CD4-positive, alpha-beta T cell treated with Interferon alpha-2 for 1 hour (primary cell): ENCODE measurements at places on chromosomes 7 and 10.

DNA sequence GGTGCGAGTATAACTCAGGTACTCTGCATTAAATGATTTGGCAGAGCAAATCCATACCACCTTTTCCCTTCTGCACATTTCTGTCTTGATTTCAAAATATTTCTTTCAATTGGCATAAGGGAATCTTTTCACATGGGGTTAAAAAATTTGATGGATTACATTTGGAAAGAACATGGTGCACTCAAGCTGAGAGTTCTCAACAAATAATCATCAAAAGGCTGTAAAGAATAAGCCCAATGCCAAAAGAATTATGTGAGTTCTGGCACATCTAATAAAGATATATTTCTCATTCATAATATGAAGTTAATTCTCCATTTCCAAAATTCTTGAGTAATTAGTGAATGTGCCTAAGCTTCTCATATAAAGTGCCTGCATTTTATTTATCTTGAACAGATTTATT is 223.1 kb downstream of the GPR37 start:
- no peak for DNase-seq

GRCh38 chr7:74141705-74142104 is 32.5 kb upstream of the EIF4H start:
- no peak for DNase-seq

DNA sequence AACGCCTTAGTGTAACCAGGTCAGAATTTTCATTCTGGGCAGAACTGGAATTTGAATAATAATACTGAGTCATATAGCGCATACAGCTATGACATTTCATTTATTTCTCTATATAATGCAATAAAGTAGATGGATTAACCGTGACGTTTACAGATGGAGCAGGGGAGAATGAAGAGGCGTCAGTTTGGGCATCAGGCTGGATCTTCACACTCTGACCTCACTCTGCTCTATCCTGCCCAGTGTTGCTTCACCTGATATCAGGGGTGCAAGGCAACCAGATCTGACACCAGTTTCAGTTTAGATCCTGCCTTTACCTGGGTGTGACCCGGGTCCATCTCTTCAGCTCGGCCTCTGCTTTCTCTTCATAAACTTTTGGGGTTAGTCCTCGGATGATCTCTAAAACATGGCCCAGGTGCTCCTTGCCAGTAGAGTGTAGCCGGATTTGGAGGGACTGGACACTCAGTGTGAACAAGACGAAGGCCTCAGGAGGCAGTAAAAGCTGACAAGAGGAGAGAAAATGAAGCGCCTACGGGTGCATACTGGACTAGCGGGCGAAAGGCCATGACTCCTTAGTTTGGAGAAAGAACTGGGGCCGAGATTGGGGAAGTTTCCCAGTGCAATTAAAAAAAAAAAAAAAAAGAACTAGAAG is 1.4 kb upstream of the ZYX start:
- no peak for DNase-seq

DNA sequence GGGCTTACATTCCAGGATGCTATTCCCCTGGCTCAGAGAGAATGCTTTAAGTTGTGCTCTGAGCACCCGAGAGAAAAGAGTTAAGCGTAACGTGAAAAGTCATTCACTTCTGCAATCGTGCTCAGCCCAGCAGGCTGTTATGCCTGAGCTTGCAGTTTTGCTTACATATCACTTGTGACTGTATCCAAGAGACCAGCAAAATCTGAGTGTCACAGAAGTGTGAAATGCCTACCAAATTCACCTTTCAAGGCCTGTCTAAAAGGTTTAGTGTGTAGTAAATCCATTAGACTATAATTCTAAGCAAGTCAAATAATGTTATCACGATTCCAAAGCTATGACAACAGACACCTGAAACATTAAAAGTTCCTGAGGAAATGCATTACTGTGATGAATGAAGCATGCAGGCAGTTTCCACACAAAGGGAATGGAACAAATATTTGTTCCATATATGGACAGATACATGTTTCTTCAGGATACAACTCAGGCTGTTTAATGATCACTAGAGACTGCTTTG is 20.1 kb downstream of the ITGB1 start:
- no peak for DNase-seq

DNA sequence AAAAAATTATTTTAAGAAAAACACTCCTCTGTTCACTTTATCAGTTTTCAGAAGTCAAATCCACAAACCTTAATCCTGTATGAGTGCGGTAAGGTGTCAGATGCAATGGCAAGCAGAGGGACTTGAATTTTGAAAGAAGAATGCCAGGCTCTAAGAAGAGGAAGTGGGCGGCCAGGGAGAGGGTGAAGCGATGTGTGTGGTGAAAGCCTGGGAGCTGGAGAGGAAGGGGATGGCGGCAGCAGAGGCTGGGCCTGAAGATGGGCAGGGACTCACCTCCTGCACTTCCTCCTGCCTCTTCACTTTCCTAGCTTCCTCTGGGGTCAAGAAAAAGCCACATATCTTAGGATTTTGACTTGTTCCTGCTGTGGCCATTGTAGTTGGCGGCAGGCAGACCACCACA is 609.6 kb downstream of the PARD3 start:
- peak; percentile 13 for DNase-seq

GRCh38 chr10:100100651-100101184 is 19.0 kb upstream of the CPN1 start:
- no peak for DNase-seq

DNA sequence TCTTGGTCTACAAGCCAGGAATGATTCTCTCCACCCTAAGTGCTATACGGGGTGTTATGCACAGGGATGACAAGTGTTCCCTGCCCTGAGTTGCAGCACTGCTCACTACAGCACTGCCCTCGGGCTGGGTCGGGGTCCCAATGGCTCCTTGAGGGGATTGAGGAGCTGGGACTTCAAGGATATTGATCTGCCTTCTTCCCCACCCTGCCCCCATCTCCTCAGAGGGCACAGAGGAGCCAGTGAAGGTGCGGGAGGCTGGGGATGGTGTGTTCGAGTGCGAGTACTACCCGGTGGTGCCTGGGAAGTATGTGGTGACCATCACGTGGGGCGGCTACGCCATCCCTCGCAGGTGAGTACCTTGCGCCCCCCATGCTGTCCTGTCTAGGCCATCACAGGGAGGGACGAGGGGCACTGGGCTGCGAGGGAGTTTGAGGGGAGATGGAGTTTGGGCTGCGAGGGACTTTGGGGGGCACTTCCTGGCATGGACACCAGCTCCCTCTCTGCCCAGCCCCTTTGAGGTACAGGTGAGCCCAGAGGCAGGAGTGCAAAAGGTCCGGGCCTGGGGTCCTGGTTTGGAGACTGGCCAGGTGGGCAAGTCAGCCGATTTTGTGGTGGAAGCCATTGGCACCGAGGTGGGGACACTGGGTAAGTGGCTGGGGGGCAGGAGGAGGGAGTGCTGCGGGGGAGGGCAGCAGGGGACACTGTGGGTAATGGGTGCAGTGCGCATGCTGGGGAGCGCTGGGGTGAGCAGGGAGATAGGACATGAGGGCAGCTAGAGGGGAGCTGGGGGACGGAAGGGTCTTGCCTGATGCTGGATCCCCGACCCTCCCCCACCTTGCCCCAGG is 10.3 kb downstream of the FLNC start:
- no peak for DNase-seq

DNA sequence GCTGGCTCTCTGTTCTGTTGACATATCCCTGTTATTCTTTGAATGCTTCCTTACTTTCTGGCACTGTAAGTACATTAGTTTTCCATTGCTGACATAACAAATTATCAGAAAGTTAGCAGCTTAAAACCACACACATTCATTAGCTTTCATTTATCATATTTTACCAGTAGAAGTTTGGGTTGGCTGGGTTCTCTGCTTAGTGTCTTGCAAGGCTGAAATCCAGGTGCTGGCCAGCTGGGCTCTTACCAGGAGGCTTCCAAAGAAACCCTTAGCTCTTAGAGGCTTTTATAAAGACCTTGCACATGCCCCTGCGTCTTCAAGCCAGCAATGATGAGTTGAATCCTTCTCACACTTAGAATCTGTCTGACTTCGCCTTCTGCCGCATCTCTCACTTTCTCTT is 160.6 kb downstream of the MLLT10 start:
- DNase-seq = no peak

DNA sequence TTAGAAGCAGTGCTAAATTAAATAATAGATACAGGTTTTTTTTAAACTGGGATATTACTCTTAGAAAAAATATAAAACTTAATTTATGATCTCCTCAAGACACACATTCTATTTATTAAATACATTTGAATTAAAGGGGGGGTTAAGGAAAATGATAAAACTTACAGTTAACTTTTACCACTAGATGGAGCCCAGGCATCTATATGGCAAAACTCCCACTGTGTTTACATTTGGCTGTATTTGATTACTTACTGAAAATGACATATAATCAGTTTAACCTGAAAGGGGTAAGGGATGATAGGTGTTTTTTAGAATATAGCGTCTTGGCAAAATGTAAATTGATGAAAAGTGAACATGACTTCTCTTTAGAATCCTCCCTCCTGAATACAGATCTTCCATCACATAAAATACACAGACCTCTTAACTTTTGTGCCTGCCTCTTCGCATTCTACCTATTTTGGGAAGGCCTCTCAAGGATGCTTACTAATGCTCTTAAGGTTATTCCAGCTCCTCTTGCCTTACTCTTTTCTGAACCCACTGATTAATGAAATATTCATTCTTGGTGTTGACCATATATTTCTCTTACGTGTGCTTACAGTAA is 235.7 kb downstream of the AGMO start:
- DNase-seq = no peak

DNA sequence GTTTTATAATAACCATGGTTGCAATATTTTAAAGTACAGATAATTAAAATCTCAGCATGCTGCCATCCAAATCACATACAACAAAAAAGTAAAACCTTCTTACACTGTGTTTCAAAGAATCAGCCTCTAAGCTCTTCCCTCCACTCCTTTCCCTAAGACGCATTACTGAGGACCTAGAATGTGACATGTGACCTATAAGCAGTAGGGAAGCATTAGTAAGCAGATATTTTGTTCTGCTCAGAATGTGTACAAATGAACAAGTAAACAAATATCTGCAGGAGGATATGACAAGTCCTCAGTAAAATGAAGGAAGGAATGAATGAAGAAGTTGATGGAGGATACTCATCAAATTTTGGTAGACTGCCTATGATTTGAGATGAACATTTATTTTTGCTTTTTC is 49.1 kb downstream of the RAB11FIP2 start:
- DNase-seq = no peak

DNA sequence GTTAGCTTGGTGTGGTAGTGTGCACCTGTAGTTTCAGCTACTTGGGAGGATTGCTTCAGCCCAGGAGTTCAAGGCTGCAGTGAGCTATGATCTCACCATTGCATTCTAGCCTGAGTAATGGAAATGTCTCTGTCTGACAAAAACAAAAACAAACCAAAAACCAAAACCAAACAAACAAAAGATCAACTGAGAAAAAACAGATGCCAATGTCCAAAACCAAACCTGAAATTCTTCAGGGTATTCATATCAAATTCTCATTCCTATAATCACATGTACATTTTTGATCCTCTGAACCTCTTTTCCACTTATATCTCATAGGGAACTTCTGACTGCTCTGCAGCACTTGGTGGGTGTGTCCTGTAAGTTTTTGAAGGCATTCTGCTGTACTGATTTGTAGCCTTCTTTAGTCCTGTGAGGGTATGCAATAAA is 87.0 kb downstream of the CDK6 start:
- DNase-seq = no peak

- no peak for DNase-seq
Observed at GRCh38 chr10:6274040-6274439, 71.3 kb downstream of the PFKFB3 start.

- DNase-seq = no peak
Observed at GRCh38 chr7:106563466-106564150, 97.3 kb downstream of the CCDC71L start.

DNA sequence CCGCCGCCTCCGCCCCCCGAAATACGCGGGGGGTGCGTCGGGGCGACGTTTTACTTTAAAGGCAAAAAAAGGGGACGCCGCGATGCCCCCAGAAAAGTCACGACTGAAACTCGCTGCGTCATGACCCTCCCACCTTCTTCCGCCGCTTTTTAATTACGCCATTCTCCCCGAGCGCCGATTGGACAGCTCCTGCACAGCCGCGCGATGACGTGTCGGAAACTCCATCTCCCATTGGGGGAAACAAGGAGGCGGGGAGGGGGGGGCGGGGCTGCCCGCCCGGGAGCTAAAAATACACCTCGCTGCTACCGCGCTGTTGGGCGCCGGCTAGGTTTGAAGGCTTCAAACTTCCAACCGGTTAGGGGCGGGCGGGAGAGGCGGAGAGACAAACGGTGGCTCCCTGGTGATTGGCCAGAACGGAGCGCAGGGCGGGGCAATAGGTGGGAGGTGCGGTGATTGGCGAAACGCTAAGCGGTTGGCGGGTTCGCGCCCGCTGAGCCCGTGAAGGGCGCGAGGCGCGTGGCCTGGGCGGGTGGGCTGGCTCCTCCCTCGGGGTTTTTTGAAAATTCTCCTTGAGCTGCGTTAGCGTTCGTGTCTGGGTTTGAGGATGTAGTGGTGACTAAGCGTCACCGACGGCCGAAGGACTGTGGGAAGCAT is at the start of gene RHEB:
TSS of gene RHEB (minus strand) at position 131 of the 654 bp plus-strand sequence. CDS start 384 bp downstream, outside the sequence.
- peak; percentile 99 for DNase-seq

- no peak for DNase-seq
Observed at GRCh38 chr7:157972914-157973313, 614.7 kb downstream of the PTPRN2 start.

GRCh38 chr10:49382226-49382625 is 13.7 kb downstream of the DRGX start:
- no peak for DNase-seq

DNA sequence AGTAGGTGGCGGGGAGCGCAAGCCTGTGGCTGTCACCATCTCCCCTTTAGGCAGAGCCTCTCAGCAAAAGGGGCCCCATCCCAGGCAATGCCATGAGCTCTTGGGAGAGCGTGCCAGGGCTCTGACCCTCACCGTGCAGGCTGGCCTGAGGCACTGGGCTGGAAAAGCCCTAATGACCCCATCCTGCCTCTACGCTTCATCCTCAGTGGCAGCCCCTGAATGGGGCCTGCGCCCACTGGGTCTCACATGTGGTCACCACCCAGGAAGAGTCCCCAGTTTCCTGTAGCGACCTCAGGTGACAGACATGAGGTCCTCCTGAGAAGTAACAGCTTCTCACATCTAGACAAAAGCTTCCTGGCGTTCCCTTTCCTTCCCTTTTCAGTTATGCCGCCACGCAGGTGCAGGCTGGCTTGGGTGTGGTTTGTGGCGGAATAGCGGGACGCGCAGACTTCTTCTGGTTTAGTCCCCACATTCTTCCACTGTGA is 59.2 kb downstream of the CLEC2L start:
- DNase-seq = no peak

- no peak for DNase-seq
Observed at GRCh38 chr7:27955596-27955995, 215.6 kb downstream of the TAX1BP1 start.
